Brain pericyte (primary cell): ENCODE measurements at places on chromosomes 5 and 9.

DNA sequence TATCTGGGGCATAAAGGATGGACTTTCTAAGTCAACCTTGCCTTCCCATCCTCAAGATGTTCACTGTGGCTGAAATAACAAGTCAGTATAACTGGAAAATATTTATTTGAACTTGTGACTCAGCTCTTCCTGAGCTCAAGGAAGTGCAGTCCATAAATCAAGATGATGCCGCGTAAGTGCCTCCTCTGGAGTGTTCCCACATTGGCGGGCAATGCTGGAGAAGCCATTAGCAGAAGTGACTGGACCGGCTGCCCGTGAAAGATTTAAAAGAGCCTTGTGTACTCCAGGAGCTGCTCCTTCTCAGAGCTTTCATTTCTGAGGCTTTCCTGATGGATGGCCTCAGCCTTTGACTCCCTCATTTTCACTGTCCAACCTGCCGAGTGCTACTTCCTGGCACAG lies 17.4 kb downstream of the TMOD1 start:
- DNase-seq = no peak

GRCh38 chr5:1914471-1914870 lies 31.7 kb upstream of the IRX4 start:
- DNase-seq = no peak

DNA sequence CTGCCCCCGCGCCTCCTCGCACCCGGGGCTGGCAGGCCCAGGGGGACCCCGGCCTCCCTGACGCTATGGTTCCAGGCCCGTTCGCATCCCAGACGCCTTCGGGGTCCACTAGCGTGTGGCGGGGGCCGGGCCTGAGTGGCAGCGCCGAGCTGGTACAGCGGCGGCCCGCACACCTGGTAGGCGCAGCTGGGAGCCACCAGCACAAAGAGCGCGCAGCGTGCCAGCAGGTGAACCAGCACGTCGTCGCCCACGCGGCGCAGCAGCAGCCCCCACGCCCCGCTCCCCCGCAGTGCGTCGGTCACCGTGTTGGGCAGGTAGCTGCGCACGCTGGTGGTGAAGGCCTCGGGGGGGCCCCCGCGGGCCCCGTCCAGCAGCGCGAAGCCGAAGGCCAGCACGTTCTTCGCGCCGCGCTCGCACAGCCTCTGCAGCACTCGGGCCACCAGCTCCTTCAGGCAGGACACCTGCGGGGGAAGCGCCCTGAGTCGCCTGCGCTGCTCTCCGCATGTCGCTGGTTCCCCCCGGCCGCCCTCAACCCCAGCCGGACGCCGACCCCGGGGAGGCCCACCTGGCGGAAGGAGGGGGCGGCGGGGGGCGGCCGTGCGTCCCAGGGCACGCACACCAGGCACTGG lies 548 bp downstream of the TERT start:
- DNase-seq = no peak

GRCh38 chr9:99505936-99506335 lies 283.9 kb downstream of the SEC61B start:
- DNase-seq = no peak

- DNase-seq = no peak
These were observed 64.5 kb upstream of the EQTN start for GRCh38 chr9:27361492-27361891.

DNA sequence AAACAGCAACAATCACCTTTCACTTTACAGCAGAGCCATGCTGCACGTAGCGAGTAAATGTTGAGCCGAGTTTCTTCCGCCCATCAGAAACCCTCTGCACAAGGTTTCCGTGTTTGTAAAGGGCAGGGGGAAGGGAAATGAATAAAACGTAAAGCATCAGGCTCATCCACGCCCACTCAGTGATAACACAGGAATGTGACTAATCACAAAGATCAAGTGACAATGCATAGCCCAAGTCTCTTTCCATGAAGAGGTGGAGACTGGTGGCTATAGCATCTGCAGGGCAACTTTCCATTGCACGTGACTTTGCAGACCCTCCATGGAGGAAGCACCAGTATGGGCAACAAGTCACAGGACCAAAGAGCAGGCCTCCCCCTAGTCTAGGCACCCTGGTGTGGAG lies 56.6 kb downstream of the CAMSAP1 start:
- DNase-seq = no peak

GRCh38 chr9:117869287-117869686 lies 165.1 kb downstream of the TLR4 start:
- no peak for DNase-seq

DNA sequence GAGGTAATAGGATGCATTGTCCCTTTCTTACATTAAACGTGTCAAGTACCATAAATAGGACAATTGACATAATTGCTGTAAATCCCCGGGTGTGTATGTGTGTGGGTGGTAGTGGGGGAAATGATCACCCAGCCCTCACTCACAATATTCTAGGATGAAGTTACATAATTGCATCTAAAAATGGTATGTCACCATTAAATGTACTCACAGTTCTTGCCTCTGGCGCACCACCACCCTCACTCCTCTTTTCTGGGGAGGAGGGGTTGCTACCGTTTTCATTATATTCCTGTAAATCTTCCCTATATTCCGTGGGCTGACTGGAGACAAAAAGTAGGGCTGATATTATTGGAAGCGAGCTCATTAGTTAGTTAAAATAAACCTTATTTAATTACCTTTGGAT lies 563.8 kb downstream of the TLR4 start:
- DNase-seq = no peak

DNA sequence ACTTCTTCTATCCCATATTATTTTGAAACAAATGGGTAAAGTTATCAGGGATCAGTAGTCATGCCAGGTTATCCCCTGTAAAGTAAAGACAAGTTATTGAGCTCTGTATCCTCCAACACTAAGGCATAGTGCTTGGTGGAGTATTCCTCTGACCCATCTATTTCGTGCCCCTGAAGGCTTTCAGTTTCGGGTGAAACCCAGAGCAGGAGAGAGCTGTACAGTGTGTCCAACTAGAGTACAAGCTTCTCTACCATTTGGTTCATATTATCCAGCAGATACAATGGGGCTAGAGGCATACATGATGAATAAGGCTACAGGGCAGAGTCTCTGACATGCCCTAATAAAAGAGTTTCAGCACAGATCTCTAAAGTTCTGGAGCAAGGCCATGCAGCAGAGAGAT lies 3.2 kb upstream of the SLC22A4 start:
- no peak for DNase-seq

DNA sequence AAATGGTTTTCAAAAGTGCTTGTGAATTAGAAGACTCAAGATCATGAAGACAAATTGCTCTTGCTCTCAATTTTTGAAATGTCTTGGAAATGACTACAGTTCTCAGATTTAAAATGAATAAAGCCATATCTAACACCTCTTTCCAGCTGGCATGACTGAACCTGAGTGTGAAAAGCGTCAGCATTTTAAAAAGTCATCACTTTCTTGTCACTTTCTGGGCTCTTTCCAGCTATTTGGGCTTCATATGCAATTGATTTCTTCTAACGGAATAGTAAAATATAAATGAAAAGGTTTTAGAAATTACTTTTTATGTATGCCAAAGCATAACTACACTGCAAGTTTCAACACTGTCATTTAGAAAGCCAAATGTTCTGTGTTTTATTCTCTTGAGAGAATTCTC lies 2.3 kb downstream of the GPR21 start:
- no peak for DNase-seq

DNA sequence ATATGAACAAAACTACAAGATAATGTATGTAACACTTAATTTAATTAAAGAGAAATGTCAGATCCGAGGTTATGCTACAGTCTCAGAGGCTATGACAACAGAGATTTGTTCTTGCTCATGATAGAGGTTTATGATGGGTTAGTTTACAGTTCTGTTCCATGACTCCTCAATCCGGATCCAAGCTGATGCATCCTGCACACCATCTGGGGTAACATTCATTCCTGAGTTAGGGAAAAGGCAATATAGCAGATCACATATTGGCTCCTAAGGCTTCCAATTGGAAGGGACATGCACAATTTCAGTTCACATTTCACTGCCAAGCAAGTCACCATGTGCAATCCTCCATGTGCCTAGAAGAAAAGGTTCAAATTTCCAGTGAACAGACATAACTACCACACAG lies 40.4 kb downstream of the ABLIM3 start:
- no peak for DNase-seq

DNA sequence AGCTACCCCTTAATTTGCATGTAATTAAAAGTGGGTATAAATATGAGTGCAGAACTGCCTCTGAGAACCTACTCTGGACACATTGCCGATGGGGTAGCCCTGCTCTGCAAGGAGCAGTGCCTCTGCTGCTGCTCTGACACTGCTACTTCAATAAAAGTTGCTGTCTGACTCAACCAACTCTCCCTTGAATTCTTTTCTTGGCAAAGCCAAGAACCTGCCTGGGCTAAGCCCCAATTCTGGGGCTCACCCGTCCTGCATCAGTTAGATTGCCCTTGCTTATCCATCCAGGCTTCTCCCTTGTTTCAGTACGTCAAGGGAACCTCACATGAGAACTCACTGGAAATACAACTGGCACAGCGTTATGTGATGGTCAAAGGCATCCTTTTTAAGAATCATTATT lies 44.1 kb downstream of the FBXL7 start:
- no peak for DNase-seq
